ENCODE measurements at places on chromosomes 13 and 19.

DNA sequence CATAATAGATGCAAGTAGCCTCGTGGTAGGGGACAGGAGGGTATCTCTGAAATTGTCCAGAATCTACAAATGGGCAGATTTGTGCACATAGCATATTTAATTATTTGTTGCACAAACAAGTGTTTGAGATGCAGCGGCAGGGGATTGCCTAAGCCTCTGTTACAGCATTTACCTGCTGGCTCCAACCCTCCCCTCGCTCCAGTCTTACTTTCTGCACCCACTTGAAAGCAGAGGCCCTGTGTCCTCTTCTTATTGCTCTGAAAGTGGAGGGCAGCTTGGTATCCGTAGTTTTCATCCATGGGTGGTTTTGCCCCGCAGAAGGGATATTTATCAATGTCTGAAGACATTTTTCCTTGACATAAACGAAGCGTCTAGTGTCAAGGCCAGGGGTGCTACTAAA is 73.0 kb upstream of the STK24 start:
- no peak for DNase-seq

DNA sequence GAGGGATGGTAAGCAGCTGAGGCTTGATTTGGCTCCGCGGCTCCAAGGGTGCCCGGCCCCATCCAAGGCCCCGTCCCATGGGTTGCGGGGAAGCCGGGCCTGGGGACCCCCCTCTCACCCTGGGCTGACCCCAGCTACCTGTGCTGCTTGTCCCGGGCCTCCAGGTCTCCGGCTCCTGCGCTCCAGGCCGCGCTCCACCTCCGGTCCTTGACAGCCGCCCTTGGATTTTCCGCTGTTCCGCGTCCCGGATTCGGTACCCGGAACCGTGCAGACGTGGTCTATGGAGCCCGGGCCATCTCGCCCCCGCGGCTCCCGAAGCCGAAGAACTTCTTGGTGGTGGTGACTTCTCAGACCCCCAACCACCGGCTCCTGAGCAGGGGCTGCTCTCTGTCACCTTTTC is 48.3 kb upstream of the C1QTNF9B start:
- DNase-seq = no peak

DNA sequence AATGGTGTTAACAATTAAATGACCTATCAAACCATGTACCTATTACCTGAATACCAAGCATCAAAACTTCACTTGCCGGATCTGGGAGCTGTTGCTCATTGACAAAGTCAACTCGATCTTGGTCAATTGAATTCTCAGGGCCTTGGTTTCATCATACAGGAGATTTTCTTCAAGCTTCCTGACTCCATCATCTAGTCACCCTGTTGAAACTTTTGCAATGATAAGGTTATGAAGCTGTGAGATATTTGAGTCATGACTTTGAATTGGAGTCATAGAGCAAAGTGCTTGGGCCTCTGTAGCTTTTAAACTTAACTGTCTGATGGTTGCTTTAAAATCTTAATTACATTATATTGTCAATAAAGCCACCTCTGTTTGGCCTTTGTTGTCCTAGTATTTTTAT is 260.9 kb downstream of the COG6 start:
- DNase-seq = no peak

DNA sequence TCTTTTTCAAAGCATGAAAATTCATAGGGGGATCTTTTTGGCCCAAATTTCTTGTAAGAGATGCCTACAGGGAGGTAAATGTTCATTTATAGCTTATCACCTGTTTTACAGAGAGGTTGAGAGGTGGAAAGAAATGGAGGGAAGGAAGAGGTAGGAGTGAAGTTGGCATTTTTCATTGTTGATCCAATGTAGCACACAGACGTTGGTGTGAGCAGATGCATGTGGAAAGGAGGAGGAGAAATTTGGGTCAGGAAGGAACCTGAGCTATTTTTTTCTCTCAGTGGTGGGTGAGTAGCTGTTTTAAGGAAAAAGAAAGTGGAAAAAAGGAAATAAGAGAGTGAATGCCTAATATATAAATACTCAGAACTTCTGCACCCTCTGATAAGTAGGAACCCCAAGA is 9.9 kb upstream of the SMIM17 start:
- DNase-seq = no peak

- DNase-seq = no peak
Observed at GRCh38 chr13:97933776-97934175, 19.7 kb upstream of the IPO5 start.

DNA sequence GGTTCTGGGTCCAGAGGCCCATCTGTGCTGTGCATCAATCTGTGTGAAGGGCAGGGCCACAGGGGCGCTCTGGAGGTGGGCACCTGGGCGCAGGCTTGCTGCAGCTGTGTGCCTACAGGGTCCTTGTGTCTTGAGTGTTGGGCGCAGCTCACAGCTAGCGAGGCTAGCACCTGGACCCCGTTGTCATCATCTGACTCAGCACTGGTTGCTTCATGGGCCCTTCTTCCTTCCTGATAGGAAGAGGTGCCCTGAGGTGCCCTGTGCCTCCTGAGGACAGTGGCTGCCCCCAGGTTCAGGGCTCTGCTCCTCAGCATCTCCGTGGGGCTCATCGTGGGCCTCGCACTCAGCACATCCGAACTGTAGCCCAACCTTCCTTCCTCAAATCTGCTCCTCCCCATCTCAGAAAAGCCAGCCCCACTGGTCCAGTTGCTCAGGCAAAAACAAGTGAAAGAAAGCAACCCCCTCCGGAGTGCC is 54.8 kb downstream of the GATAD2A start:
- no peak for DNase-seq

GRCh38 chr13:109782066-109782822 is 4.1 kb downstream of the IRS2 start:
- DNase-seq = no peak

- no peak for DNase-seq
Observed at GRCh38 chr13:49645451-49645850, 17.1 kb downstream of the ARL11 start.

DNA sequence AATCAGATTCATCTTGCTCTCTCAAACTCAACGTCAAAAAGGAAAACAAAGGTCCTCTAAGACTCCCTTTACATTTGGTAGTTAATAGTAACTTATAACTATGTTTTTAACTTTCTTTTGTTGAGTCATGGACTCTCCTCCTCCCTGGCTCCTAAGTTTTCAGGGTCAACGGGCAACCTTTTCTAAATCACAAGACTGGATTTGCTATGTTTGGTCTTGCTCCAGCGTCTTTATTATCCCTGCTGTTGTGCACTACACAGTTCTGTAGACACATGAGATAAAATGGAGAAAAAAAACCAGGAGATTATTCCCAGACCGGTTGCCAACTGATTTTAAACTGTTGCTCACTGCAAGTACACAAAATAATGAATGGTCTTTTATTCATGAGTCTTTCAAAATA is 1.9 kb upstream of the ITM2B start:
- no peak for DNase-seq

- no peak for DNase-seq
Observed at GRCh38 chr13:26589754-26590153, 32.3 kb downstream of the WASF3 start.

DNA sequence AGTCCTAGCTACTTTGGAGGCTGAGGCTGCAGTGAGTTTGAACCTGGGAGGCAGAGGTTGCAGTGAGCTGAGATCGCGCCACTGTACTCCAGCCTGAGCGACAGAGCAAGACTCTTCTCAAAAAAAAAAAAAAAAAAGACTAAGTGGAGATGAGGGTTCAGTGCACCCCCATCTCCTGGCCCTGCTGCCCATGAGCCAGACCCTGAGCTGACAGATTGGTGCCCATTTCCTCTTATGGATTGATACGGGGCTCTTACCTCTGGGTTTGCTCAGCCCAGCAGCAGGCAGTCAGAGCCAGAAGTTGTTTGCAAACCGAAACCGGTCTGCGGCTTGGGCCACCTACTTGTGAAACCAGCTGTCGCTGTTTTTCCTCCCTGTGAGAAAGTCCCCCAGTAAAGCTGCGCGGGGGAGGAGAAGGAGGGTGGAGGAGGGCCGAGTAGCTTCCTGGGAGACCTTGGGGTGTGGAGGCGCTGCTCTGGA is 36.9 kb downstream of the ARRDC2 start:
- DNase-seq = peak; percentile 84

DNA sequence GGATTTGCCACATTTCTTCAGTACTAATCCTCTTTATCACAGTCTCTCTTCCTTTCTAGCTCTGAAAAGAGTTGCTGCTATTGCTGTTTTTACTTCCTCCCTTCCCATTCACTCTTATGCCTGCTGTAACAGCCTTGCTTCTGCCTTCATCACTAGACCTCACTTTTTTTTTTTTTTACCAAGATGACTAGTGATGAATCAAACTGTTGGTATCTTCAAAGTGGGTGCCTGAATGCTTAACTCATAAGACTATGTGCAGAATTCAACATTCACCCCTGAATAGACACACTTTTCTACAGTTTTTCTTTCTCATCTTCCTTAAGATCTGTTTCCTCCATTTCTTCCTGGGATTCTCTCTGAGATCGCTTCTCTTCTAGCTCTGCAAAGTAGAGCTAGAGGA is 217.2 kb upstream of the HTR2A start:
- DNase-seq = no peak

DNA sequence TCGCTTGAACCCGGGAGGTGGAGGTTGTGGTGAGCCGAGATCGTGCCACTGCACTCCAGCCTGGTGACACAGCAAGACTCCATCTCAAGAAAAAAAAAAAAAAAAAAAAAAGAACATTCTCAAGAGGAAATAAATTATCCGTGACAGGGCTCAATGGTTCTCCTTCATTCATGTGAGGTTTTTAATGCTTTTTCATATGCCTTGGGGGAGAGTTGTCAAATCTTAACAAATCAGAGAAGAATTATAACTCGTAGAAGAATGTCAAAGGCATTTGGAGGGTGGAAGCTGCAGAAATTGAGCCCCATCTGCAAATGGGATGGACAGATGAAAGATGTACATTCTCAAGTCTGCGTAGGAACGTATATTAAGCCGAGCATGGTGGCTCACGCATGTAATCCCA is 34.9 kb upstream of the HOMER3 start:
- no peak for DNase-seq

GRCh38 chr13:90867336-90867683 is 480.2 kb upstream of the MIR17HG start:
- no peak for DNase-seq

DNA sequence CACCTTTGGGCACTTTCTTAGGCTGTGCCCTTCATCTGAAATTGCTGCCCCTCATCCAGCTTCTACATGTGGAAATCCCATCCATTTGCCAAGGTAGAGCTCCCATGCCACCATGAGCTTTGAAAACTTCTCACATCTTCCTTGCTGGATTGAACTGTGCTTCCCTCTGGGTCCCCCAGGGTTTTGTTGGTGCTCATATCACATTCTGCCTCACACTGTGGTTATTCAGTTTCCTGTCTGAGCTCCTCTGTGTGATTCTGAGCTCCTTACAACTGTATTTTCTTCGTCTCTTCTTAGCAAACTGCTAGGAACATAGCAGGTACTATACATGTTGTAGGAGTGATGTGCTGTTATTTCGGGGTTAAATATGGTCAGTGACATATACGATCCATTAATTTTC is 74.9 kb upstream of the KL start:
- no peak for DNase-seq

DNA sequence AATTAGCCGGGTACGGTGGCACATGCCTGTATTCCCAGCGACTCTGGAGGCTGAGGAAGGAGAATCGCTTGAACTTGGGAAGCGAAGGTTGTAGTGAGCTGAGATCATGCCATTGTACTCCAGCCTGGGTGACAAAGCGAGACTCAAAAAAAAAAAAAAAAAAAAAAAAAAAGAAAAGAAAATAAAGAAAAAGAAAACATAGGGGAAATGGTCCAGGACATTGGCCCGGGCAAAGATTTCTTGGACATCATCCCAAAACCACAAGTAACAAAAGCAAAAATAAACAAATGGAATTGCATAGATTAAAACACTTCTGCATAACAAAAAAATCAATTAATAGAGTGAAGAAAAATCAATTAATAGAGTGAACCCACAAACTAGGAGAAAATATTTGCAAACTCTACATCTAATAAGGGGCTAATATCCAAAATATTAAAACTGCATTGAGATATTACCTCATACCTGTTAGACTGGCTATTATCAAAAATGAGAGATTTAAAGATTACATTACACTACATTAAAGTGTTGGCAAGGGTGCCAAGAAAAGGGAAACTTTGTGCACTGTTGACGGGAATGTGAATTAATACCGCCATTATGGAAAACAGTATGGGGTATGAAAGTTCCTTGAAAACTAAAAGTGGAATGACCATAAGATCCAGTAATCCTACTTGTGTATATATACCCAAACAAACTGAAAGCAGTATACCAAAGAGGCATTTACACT is 18.5 kb upstream of the ABCC4 start:
- DNase-seq = no peak

- DNase-seq = no peak
Observed at GRCh38 chr13:76474356-76474755, 411.8 kb downstream of the KCTD12 start.

GRCh38 chr13:98451676-98452470 is 125.0 kb downstream of the STK24 start:
- DNase-seq = no peak

GRCh38 chr19:40542202-40542859 is 34.3 kb upstream of the SHKBP1 start:
- no peak for DNase-seq

DNA sequence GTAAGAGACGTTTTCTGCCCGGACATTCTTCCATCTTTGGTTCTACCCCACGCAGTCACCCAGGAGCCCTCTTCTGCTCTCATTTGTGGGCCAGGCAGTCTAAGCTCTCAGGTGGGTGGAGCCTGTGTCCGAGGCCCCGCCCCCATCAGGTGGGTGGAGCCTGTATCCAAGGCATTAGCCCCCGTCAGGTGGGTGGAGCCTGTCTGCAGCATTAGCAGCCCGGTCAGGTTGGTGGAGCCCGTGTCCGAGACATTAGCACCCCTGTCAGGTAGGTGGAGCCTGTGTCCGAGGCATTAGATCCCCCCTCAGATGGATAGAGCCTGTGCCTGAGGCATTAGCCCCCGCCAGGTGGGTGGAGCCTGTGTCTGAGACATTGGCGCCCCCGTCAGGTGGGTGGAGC is 45.5 kb upstream of the C13orf46 start:
- DNase-seq = no peak

- DNase-seq = no peak
Observed at GRCh38 chr13:111178402-111178801, 63.3 kb downstream of the ARHGEF7 start.

GRCh38 chr19:32380269-32380668 is 25.3 kb upstream of the DPY19L3 start:
- no peak for DNase-seq

- no peak for DNase-seq
Observed at GRCh38 chr13:80010846-80011245, 330.1 kb downstream of the SPRY2 start.

- DNase-seq = peak; percentile 73
Observed at GRCh38 chr19:47239610-47240296, 8.8 kb upstream of the BBC3 start.

DNA sequence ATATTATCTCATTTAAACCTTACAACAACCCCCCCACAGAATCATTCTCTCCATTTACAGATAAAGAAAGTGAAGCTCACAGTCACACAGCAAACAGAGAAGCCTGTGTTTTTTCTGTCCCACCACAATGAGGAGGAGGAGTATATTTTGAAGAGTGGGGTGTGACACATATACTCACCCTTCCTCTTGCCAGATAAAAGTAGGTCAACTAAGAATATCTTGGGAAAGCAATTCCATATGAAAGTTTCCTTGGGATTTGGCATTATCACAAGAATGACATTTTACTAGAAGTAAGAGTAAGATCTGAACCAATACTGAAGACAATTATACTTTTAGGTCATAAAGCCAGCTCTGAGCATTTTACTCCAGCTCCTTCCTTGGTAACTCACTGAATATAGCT is 287.5 kb upstream of the HTR2A start:
- no peak for DNase-seq

- no peak for DNase-seq
Observed at GRCh38 chr19:44576843-44577565, 36.4 kb upstream of the IGSF23 start.
